SK-N-SH treated with all-trans-retinoic acid at 6 μM for 48 hours (cell line): ENCODE measurements at places on chromosomes 4 and X.

- ATAC-seq, result no peak
These were observed 218.0 kb upstream of the AMOT start for GRCh38 chrX:113058634-113059033.

GRCh38 chr4:105657117-105657765 lies 51.2 kb downstream of the INTS12 start:
- ATAC-seq, result no peak

GRCh38 chrX:11064851-11065600 lies 46.1 kb upstream of the HCCS start:
- ATAC-seq, result peak; percentile 98

- ATAC-seq, result no peak
These were observed 16.1 kb downstream of the CBR4 start for GRCh38 chr4:168993714-168994510.

- no peak for ATAC-seq
These were observed 22.0 kb downstream of the ASB11 start for GRCh38 chrX:15293451-15293850.

GRCh38 chr4:131093303-131093702 lies 1997.4 kb downstream of the C4orf33 start:
- no peak for ATAC-seq

GRCh38 chrX:38327007-38327774 lies at the start of gene RPGR:
Gene RPGR (minus strand): TSS chrX:38327509. CDS start chrX:38327367, 142 bp downstream.
- ATAC-seq, result peak; percentile 96

GRCh38 chr4:78002260-78002659 lies 54.9 kb upstream of the FRAS1 start:
- no peak for ATAC-seq

DNA sequence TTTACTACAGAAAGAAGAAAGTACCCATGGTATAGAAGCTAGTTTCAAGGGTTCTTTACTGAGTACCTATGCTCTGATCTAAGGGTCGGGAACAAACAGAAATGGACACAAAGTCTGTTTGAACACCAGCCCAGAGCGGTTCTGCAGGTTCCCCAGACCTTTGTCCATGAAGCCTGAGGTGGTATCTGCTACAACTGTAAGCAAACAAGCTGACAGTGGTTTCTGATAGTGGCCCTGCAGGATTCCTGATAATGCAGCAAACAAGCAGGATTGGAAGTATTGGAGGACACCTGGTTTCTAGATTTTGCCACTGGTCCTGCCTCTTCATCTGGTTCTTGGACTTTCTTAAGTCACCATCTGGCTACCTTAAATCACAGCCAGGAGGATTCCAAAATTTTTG lies 23.7 kb downstream of the SMPX start:
- ATAC-seq, result no peak

- ATAC-seq, result no peak
These were observed 162.5 kb upstream of the AFF2 start for GRCh38 chrX:148337873-148338272.
